ENCODE measurements at places on chromosomes 1 and 21.

DNA sequence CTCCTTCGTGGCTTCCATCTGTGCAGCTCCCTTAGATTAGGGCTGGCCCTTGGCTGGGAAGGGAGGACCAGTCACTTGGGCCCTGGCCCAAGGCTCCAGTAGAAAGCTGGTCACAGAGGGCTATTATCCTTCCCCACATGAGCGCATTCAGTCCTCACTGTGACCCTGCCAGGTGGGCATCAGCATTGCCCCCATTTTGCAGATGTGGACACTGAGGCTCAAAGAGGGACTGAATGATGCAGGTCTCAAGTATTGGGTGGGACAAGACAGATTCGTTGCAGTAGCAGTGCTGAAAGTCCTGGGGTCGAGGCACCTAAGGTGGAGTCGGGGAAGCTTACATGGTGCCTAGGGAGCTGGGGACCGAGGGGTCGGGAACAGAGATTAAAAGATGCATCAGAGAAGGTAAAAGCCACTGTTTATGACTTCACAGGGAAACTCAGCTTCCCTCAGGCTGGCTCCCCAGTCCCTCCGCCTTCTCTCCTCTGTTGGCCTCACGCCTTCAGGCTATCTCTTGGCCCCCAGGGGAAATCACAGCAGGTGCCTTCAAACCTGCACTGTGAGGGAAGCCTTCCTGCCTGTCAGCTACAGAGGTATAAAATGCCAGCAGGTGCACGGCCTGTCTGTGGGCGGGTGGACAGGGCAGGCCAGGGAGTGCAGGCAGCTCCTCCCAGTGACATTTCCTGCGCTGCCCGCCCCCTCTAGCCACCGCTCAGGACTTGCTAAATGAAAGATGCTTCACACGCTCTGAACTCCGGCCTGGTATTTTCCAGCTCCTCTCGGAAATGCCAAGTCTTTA, 178.4 kb downstream of the GRIK3 start:
- no peak for DNase-seq

- DNase-seq: peak; percentile 58
These were observed at the start of gene AK5 for GRCh38 chr1:77281491-77282186. Gene AK5 (plus strand): TSS chr1:77282019. CDS start chr1:77282314, 295 bp downstream.

DNA sequence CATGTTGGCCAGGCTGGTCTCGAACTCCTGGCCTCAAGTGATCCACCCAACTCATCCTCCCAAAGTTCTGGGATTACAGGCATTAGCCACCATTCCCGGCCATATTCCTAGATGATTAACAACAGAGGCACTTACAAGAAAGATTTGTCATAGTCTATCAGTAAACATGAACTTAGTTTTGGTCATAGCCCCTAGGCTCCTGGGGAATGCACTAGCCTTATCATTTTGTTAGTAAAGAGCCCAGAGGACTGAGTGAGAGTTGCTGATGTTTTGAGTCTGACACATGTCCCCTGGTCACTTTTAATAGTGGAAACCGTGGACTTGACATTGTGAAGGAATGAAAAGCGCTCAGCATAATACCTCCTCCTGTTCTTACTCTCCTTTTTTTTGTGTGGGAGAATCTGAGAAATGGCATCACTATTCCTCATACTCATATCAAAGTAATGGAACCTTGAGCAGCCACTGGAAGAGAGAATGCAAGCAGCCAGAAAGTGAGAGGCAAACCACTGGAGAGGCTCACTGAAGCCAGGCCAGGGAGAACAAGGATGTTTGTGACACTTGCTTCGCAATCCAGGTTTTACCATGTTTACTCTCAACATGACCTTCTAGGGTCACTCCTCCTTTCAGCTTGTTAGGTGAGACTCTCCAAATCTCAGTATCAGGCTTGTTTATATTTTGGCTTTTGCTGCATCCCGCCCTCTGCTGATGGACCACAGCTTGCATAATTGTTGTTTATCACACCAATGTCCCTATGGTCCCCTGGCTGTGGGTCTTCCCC, 14.8 kb downstream of the ATP1B1 start:
- no peak for DNase-seq

DNA sequence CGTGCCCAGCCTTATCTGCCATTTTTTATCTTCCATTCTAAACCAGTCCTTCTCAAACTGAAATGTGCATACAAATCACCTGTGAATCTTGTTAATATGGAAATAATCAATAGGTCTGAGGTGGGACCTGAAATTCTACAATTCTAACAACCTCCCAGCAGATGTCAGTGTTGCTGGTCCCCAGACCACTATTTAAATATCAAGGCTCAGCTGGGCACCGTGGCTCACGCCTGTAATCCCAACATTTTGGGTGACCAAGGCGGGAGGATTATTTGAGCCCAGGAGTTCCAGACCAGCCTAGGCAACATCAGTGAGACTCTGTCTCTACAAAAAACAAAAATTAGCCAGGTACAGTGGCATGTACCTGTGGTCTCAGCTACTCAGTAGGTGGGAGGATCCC, 4.1 kb downstream of the UQCRHL start:
- DNase-seq: peak; percentile 32

DNA sequence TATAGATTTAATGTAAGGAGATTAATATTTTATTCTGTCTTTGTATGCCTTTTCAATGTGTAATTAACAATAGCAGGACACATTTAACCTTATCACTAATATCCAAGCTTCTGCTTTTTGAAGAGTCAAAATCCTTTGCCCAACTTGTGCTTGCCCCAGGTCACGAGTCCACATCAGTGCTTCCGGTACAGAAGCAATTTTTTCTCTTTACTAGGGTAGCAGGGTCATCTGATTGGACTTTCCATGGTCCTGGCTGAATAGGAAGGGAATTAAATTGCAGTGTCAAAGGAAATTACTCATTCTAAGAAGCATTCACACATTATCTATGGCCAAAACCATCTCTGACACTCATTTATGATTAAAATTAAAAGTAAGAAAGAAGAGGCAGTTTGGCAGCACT, 460.5 kb upstream of the ADGRL2 start:
- no peak for DNase-seq

DNA sequence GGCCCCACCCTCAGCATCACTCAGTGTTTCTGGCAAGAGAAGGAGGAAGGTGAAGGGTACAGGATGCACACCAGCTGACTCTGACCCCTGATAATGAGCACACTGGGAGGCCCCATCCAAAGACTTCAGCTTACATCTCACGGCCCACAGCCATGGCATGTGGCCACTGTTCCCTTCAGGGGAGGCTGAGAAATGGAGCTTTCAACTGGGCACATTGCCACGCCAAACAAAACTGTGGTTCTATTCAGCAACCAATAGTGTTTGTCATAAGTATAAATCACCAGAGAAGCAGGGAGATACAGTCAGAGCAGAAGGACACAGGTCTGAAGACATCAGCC, 12.7 kb upstream of the TRAF3IP3 start:
- DNase-seq: peak; percentile 31

DNA sequence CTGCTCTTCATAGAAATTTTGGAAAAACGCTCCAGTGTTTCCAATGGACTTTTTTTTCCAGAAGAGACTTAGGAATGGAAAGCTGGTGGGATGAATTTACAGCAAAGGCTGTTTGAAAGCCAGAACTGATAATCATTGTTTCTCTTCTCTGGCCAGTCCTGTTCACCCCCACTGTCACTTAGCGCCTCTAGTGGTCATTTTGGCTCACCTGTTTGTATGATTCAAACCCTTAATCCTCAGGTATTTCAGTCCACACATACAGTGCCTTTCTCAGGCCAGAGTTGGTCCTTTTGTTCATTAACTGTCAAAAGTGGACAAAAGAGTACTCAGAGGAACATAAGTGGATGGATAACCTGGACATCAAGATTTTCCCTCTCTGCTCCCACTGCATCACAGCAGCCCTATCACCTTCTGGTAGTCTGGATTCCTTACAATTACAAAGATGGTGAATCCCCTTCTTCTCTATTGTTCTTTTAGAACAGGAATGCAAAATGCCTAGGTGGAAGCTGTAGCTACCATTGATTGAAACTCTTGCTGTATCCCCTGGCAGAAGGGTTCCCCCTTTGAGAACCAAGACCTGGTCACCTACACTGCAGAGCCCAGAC, 177.6 kb upstream of the OLFM3 start:
- DNase-seq: peak; percentile 11

- no peak for DNase-seq
These were observed 35.4 kb upstream of the AGPAT3 start for GRCh38 chr21:43829575-43830119.

- DNase-seq: peak; percentile 55
These were observed 36.2 kb upstream of the KCNA10 start for GRCh38 chr1:110554871-110555801.

GRCh38 chr1:113456967-113457366, 66.7 kb downstream of the MAGI3 start:
- DNase-seq: no peak

GRCh38 chr1:84143796-84144565, at the start of gene PRKACB:
Gene PRKACB (plus strand): TSS chr1:84144271. CDS start chr1:84144362, 91 bp downstream.
- DNase-seq: peak; percentile 21

- no peak for DNase-seq
These were observed 116.4 kb upstream of the FAM78B start for GRCh38 chr1:166283190-166283589.

GRCh38 chr1:226626577-226626956, 78.0 kb downstream of the STUM start:
- DNase-seq: peak; percentile 90

GRCh38 chr1:45669379-45669778, 17.0 kb downstream of the GPBP1L1 start:
- no peak for DNase-seq

GRCh38 chr21:15667819-15668218, 62.0 kb upstream of the USP25 start:
- no peak for DNase-seq

DNA sequence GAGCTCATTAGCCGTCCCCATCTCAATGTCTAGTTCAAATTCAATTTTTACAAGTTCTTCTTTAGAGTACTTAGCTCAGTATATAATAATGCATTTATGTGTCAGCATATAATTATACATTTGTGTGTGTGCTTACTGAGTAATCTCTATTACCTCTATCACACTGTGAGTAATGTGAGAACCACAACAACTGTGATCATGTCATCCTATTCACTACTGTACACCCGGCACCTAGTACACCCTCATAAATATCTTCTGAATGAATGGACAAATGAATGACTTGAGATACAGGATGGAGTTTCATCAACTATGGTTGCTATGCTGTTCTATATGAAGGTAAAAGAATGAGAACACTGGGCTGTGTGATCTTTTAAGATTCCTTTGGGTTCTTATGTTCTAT, 124.0 kb downstream of the GPATCH2 start:
- DNase-seq: no peak

- DNase-seq: peak; percentile 41
These were observed 8.2 kb upstream of the LAPTM5 start for GRCh38 chr1:30765556-30766434.

DNA sequence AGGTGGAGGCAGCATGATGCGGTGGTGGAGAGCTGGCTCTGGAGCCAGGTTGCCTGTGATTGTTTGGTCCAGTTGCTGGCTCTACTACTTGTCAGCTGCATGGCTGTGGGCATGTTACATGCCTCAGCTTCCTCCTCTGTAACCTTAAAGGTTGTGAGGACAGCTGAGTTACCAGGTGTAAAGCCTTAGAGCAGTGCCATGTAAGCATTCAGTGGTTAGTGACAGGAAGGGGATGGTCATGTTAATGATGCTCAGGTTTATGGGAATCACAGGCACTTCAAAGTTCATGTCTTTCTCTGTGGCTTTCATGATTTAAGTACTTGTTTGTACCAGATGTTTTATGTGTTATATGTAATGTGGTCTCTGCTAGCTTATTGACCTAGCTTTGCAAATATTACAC, 32.6 kb downstream of the PTGFRN start:
- DNase-seq: no peak

DNA sequence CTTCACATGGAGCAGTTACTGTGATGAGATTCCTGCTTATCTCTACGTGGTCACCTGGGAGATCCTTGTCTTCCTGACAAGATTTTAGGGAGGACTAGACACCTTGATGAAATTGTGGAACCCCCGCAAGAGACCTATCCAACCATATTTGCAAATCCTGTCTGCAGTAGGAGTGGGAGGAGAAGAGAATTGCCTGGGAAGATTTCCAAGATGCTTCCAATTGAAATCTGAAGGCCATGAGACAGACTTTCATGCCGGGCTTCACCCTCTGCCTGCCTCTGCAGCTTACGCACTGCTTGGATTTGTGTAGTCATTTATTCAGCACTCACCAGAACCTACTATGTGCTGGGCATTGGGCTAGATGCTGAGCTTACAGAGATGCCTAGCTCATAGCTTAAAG, 106.6 kb downstream of the OMA1 start:
- no peak for DNase-seq

GRCh38 chr1:5110508-5110907, 456.1 kb downstream of the AJAP1 start:
- no peak for DNase-seq

DNA sequence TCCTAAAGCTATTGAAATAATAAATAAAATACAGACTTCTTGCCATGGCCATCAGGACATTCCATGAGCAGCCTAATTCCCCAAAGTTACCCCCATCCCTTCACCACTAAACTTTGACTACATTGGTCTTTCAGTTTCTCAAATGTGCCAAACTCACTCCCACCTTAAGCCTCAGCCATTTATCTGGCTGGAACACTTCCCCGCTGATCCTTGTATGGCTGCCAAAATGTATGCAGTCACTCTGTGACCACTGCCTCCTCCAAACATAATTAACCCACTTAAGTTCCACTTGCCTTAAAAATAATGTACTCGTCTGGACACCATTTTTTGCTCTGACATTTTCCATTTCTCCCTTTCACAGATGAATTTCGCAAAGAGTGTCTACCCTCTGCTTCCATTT, 407.4 kb downstream of the NTNG1 start:
- DNase-seq: no peak

- DNase-seq: no peak
These were observed 17.7 kb downstream of the RGS8 start for GRCh38 chr1:182666706-182667105.

DNA sequence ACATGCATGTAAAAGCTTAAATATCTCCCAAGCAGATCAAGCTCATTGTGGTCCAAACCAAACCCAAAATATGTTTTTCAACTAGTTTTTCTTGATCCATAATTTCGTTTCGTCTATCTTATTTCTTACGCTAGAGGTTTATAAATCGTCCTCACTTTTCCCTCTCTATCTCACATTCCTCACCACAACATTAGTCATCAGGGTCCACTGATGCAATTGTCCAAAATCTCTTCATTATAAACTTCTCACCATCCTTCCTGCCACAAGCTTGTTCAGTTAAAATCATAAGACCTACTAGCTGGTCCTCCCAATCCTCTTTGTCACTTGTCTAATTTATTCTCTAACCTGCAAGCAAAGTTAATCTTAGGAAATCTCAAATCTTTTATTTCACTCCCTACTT, 173.0 kb upstream of the PALMD start:
- no peak for DNase-seq

GRCh38 chr1:31095298-31095981, 29.9 kb upstream of the PUM1 start:
- DNase-seq: no peak

GRCh38 chr1:35644204-35644603, 2.9 kb upstream of the PSMB2 start:
- no peak for DNase-seq

GRCh38 chr1:35173909-35174540, 18.9 kb downstream of the SFPQ start:
- no peak for DNase-seq

GRCh38 chr1:9542430-9542829, 3.2 kb downstream of the SLC25A33 start:
- no peak for DNase-seq

- DNase-seq: peak; percentile 82
These were observed 7.3 kb upstream of the CACNA1S start for GRCh38 chr1:201119206-201120197.

GRCh38 chr1:89855413-89856123, 34.7 kb downstream of the LRRC8D start:
- DNase-seq: no peak

GRCh38 chr1:2628933-2629626, 3.7 kb downstream of the MMEL1 start:
- no peak for DNase-seq
